Vagina (tissue), 2 donors: ENCODE measurements at places on chromosomes 11 and 22. TPM values are rescaled to one million over a fixed set of nuclear protein-coding genes. Genes with fewer than 3 reads are reported as not detected.

DNA sequence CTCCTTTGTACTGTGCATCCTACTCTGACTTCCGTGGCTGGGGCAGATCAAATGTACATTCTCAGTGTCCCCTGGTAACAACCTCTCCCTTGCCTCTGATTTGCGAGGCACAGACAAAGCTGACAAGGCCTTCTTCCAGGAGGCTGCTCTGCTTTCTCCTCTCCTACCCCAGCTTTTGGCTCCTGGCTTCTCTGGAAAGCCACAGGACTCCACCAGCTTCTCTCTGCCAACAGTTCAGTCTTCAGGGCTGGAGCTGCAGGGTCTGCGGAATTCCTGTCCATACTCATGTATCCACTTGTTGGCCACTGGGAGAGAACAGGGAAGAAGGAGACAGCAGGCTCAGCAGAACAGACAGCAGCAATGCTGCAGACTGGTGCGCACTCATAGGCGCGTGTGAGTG lies 44.4 kb downstream of the P4HA3 start:
- no peak for DNase-seq

The GAL3ST1 gene
- total RNA-seq, result not detected

DNA sequence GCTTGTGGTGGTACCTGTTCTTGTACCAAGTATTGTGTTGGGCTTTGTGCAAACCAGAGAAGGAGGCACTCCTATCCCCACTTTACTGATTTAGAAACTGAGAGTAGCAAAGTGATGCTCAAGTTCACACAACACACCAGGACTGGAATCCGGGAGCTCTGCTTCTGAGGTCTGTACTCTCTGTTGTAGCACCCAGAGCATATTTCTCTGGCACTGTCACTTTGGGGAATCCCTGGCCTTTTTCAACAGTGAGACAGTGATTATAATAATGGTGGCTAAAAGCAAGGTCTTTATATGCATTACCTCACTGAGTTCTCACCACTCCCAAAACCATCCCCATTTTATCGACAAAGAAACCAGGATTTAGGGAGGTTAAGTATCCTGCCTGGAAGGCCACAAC lies 362.4 kb downstream of the TENM4 start:
- no peak for DNase-seq

The HBD gene
- not detected for total RNA-seq

DNA sequence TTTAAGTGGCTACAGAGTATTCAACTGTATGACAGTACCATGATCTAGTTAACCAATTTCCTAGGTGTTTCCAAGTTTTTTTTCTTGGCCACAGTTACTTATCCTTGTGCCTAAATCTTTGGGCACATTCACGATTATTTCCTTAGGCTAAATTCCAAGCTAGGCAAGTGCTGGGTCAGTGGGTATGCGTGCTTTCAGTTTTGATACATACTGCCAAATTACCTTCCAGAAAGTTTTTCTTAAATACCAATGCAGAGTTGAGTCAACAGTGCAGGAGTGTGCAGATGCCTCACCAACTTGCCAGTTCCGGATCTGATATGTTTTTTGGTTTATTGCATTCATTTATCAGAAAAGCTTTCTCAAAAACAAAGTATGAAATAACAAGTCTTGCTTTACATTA lies 67.9 kb upstream of the OR4B1 start:
- no peak for DNase-seq

GRCh38 chr11:133302056-133302455 lies 230.2 kb downstream of the OPCML start:
- no peak for DNase-seq

DNA sequence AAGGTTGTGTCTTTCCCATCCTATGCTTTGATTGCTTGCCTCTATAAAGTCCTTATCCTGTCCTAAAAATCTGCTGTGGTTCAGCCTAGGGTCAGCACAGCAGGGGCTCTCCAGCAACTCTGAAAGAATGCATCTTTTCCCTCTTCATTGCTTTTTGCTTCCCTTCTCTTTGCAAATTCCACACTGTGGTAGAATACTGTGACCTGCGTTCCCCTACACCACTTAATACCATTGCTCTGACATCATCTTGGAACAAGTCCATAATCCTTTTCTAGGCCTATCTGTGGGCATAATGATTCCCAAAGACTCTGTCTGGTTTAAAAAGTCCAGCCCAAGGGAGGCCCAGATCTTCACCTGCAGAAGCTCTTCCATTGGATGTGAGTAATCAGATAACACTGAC lies 177.7 kb downstream of the NAV2 start:
- no peak for DNase-seq

The OR6T1 gene
- total RNA-seq, result not detected

The SCGB2A2 gene
- total RNA-seq, result not detected

- no peak for DNase-seq
Measured at GRCh38 chr11:34654483-34655334, 33.8 kb downstream of the EHF start.

GRCh38 chr11:124277804-124278203 lies 21.6 kb downstream of the OR8G5 start:
- no peak for DNase-seq

GRCh38 chr11:59152312-59152951 lies 9.8 kb downstream of the FAM111A start:
- DNase-seq, result no peak

GRCh38 chr11:45079943-45080719 lies 66.3 kb upstream of the PRDM11 start:
- no peak for DNase-seq

GRCh38 chr11:38226684-38227083 lies 1628.6 kb upstream of the RAG2 start:
- DNase-seq, result no peak

DNA sequence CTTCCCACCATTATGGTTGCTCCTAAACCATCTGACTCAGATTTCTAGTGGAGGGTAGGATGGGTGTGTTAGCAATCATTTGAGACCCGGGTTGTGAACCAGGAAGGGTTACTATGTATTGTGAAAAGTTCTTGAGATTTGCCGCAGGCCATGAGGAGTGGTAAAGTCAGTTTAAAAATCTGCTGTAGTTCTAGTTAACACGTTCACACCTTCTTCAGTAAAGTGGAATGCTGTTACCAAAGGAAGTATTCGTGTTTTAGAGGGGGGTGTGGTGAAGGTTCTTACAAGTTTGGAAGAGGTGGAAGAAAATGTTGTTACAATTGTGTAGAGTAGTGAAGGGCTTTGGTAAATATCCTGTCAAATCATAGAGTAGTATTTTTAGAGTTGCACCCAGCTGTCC lies 2.6 kb downstream of the MTMR3 start:
- no peak for DNase-seq

The PANX1 gene
- total RNA-seq, result 18.9 TPM

- no peak for DNase-seq
Measured at GRCh38 chr11:44470854-44471253, 94.6 kb upstream of the CD82 start.

The SCUBE1 gene
- 6.9 TPM for total RNA-seq

The USP2 gene
- 2.5 TPM for total RNA-seq

The MMP8 gene
- total RNA-seq, result not detected

- DNase-seq, result no peak
Measured at GRCh38 chr11:10808235-10808552, 532 bp downstream of the EIF4G2 start.

The GAL gene
- 15.7 TPM for total RNA-seq

The PYGM gene
- 0.98 TPM for total RNA-seq

- no peak for DNase-seq
Measured at GRCh38 chr22:38927033-38927781, 30.2 kb upstream of the APOBEC3A start.

GRCh38 chr11:17812865-17813187 lies 78.2 kb downstream of the KCNC1 start:
- DNase-seq, result no peak
